ENCODE measurements at places on chromosomes 2 and 18. TPM values are rescaled to one million over a fixed set of nuclear protein-coding genes. Genes with fewer than 3 reads are reported as not detected.
A peak's percentile ranks its signal among the peaks of the same experiment; 100 is the strongest.

DNA sequence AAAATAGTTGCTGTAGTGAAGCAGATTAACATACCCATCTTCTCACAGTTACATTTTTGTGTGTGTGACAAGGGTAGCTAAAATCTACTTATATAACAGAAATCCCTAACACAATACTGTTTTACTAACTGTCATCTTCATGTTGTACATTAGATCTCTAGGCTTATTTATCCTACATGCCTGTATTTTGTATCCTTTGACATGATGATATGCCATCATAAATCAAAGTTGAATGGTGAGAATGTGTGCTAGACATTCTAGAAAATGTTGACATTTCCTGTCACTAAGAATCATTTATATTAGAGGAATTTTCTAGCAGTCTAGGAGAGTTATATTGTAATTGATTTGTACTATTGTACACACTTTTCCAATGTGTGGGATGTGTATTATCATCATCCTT, 21.5 kb upstream of the CALCRL start:
- no peak for DNase-seq

DNA sequence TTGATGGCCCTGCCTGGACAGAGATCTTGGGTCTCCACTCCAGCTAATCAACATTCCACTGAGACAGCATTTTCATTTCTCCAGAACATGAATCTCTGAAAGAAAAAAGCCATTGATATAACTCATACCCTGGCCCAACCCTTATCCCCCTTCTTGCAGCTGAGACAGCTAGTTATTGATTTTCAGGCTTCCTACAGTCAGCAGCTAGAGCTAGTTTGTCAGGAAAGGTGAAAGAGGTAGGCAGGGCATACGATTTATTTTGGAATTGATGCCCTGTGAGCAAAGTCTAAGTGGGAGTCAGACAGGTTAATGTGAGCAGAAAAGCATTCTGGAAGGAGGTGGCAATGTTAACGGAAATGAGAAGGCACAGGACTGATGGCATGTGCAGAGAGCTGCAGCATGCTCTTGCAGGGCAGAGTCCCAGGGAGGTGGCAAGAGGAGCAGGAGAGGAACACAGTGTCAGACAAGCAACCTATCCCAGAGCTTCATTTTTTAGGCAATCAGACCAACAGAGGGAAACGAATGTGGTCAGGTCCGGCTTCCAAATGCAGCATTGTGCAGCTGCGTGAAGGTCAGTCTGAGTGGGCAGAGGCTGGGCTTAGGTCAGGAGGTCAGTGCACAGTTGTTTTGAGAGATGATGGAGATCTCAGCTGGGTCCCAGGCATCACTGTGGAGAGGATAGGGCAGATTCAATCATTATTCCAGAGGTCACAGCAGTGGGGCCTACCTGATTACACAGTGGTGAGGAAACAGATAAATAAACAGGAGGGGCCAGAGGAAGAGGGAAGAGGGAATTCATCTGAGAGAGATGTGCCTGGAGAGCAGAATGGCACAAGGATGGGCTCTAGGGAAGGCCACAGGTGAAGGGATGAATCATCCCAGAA, 134.8 kb downstream of the CMPK2 start:
- no peak for DNase-seq

DNA sequence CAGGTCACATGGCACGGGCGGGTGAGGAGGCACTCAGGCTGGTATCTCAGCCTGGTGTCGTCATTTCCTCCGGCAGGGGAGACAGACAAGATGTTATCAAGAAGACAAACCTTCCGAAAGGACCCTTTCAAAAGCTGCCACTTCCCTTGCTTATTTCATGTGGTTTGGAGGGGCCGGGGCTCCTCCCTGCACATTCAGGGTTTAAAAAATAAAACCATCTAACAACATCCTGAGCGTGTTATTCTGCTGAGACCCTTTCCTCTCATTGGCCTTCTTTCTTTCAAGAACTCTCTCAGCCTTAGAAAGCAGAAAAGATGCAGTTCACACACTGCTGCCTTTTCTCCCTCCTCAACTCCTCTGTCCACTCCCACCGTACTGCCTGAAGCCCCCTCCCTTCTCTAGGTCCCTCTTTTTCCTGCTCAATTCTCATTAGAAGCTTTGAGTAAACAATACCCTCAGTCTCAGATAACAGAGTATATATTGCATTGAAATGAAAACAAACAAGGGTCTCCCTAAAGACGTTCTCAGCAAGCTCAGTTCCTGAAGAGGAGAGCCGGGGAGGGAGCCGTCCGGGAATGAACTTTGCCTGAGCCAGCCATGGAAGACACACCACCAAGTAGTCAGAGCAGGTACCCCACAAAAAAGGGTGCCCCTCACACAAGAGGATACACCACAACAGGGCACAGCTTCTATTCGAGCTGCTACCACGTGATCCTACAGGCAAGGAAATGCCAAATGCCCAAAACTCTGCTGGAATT, 9.7 kb downstream of the SMAD7 start:
- no peak for DNase-seq

Gene LIMS1
- 46.5 TPM for total RNA-seq

- DNase-seq: peak; percentile 29
Observed at GRCh38 chr2:128406736-128407554, 88.3 kb upstream of the HS6ST1 start.

- no peak for DNase-seq
Observed at GRCh38 chr2:8448824-8449556, 232.9 kb upstream of the ID2 start.

Gene CD8B
- not detected for total RNA-seq

GRCh38 chr2:30472326-30472725, 25.3 kb downstream of the LCLAT1 start:
- no peak for DNase-seq

DNA sequence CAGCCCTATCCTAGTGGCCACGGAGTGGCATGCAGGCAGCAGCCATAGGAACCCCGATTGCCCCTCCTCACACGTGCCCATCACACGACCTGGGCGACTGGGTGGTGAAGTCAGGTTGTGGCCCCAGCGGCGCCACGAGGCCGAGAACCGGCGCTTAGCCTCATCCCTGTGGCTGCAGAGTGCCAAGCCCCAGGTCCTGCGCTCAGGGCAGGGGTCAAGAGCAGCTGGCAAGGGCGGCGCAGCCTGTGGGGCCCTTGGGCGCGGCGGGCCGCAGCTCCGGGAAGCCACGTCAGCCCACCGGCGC, 73.3 kb downstream of the RPIA start:
- DNase-seq: no peak

DNA sequence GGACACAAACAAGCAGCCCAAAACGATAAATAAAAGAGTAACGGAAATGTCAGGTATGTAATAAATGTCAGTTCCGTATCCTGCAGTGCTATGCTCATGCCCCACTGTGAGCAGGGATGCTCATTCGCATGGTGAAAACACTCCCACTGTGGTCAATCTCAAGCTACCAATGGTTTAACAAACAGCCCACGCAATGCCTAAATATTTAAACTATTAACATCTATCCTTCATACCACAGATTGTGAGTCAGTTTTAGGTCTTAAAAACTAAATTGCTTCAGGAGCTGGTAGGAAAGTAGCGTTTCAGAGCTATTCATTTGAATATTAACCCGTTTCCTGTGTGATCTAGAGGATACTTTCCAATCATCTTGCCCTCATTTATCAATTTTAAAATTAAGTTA, 207.4 kb downstream of the TCF4 start:
- DNase-seq: no peak

GRCh38 chr2:189016311-189016861, 42.2 kb downstream of the COL3A1 start:
- no peak for DNase-seq

Gene STEAP3
- total RNA-seq: 0.94 TPM

DNA sequence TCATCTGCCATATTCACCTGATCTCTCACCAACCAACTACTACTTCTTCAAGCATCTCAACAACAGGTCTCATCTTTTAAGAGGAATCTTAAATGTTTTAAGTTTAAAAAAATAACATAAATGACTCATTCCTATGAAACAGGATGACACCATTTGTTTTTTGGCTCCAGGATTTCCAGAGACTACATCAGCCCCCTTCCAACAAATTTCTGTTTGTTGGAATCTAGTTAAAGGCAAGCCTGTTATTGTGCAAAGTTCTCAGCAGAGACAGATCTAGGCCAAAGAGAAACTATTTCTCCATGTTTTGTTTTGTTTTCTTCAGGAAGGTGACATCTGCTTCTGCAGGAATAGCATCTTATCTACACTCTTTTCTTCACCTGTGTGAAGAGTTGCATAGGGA, 204.8 kb upstream of the SH3BP4 start:
- DNase-seq: no peak

- peak; percentile 40 for DNase-seq
Observed at GRCh38 chr18:12470382-12471075, 62.8 kb downstream of the PRELID3A start.

DNA sequence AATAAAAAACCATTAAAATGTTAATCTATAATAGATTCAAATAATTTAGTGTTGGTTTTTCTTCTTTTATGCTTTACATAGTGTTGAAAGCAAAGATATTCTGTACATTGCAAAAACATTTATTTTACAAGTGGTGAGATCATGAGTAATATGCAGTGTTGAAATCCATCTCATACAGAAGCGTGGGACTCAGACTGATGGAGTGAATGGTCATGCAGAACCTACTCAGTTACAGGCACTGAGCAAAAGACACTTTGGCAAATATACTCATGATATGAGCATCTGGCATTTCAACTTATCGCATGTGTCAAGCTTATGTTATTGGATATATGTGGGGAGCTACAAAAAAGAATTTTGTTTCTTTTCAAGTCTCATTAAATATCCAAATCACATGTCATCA, 620.2 kb upstream of the NETO1 start:
- no peak for DNase-seq

Gene OR6B2
- total RNA-seq: not detected

GRCh38 chr2:164542581-164543021, 78.7 kb downstream of the GRB14 start:
- no peak for DNase-seq

Gene METTL5
- total RNA-seq: 47.0 TPM
